ENCODE measurements at places on chromosomes 6 and 20.

- DNase-seq = no peak
Measured at GRCh38 chr6:158835616-158836221, 16.6 kb upstream of the EZR start.

- no peak for DNase-seq
Measured at GRCh38 chr20:62755817-62756724, 40.2 kb upstream of the MRGBP start.

DNA sequence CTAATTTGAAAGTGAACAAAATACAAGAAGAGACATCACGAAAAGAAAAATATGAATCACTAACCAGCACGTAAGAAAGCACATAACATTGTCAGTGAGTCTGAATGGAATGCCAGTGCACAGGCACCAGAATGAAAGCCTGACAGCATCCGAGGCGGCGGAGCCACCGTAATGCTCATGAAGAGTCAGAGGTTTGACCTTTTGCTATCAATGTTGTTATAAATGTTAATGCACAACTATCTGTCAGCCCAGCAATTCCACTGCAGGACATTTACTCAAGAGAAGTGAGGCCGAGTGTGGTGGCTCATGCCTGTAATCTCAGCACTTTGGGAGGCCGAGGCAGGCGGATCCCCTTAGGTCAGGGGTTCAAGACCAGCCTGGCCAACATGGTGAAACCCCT is 562.1 kb downstream of the PRKN start:
- DNase-seq = no peak

DNA sequence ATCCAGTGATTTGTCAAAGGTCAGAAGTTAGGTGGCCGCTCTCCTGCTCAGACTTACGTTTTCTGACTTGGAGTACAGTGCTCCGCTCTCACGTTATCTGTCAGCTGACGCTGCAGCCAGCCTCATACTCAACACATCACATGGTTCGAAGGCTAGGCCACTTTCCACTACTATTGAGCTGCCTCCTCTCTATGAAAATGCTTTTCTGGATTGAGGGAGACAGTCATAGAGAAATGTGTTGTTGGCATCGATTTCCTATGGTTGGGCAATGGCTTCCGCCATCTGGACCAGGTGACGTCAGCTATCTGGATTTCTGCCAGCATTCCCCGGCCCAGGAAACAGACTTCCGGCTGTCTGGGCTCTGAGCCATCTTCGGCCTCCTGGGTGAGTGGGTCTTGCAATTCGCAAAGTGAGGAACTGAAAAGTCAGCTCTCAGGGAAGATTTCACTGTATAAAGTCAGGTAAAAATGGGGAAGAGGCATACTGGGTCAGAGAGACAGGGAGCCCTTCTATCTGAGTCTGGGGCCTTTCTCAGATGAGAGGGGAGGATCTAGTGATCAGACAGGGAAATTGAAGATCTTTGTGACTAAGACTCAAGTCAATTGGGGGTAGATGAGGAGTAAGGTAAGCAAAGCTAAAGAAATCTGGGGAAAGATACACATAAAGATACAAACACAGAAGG is 37.5 kb upstream of the IER3 start:
- DNase-seq = no peak

- DNase-seq = no peak
Measured at GRCh38 chr6:75467284-75467683, 26.3 kb downstream of the FILIP1 start.
